Glutamatergic neuron (in vitro differentiated cells): ENCODE measurements at places on chromosomes 1 and 21. TPM values are rescaled to one million over a fixed set of nuclear protein-coding genes. Genes with fewer than 3 reads are reported as not detected.

The ASPM gene
- total RNA-seq: 5.9 TPM

The TRAF3IP3 gene
- not detected for total RNA-seq

The COA6 gene
- 14.6 TPM for total RNA-seq

The CFAP45 gene
- total RNA-seq: 0.49 TPM

DNA sequence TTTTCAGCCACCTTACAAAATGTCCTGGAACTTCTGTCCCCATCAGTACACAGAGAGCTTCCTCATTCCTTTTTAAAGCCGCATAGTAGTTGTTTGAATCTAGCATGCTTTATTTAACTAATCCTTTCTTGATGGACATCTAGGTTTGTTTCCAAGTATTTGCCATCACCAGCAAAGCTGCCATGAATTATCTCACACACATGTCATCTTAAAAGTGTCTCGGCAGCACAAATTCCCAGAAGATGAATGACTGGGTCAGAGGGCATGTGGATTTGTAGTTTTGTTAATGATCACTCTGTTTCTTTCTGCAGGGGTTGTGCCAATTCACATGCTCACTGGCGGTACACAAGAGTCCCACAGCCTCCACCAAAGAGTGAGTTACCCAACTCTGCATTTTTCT is 68.3 kb downstream of the CLIC6 start:
- no peak for DNase-seq

- DNase-seq: no peak
These were observed 856 bp downstream of the NRDC start for GRCh38 chr1:51877434-51878307.

- no peak for DNase-seq
These were observed 31.3 kb upstream of the KCNA2 start for GRCh38 chr1:110637475-110637874.

GRCh38 chr1:68969441-68969840 is 472.6 kb upstream of the DEPDC1 start:
- no peak for DNase-seq

DNA sequence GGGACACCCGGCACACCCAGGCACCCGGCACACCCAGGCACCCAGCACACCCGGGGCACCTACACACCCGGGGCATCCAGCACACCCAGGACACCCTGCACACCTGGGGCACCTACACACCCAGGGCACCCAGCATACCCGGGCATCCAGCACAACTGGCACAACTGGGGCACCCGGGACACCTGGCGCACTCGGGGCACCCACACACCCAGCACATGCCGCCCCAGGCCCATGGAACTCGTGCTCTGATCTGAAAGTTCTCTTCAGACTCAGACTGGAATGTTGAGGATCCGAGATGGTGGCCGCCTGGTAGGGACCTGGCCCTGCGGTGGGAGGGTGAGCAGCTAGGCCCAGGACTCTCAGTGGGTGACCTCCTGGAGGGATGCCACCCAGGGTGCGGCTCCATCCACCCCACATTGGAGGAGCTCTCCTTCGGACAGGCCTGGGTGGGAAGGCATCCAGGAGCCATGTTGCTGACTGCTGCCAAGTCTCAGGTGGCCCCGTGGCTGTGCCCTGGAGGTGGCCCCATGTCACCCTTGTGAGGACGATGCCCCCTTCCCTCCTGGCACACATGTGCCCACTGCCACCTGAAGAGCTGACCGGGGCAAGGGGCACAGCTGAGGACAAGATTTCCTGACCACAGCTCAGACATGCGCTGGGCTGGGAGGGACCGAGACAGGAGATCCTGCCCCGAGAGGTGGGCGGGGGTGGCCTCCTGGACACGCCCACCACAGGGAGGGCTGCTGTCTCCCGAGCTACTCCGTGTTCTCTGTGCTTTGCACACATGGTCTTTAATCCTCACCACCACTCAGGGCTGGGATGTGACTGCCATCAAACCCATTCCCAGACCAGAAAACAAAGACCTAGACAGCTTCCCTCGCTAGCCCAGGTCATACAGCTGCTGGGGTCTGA is 37.0 kb downstream of the UBE2G2 start:
- no peak for DNase-seq

DNA sequence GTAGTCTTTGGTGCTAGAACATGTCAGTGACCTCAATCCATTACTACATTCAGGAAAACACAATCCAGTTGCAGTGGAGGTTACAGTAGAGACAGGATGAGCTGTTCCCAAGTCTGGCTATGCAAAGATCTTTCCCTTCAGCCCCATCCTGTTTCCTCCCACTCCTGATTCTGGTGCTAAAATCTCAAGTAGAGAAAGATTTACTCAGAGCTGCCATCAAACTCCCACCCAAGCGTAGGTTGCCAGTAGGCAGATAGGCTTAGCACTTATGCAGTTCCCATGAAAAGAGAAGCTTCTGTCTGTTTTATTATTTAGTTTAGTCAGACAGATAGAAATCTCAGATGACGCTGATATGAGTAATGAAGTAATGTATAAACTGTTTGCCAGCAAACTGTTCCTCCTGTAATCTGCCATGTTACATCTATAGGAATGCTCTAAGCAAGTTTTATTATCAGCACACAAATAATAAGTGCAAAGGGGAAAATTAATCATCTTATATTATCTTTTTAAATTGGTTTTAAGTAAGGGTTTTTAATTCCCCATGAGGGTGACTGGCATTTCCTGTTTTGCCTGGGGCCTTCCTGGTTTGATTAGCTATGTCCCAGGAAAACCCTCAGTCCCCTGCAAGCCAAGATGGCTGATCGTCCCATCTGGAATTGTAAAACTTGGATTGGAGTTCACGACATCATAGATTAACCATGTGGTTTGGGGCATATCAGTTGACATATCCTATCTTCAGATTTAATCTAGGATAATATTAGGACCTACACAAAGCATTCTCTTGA is 188.3 kb upstream of the PALMD start:
- no peak for DNase-seq

GRCh38 chr1:29390491-29391361 is 154.4 kb downstream of the PTPRU start:
- no peak for DNase-seq

DNA sequence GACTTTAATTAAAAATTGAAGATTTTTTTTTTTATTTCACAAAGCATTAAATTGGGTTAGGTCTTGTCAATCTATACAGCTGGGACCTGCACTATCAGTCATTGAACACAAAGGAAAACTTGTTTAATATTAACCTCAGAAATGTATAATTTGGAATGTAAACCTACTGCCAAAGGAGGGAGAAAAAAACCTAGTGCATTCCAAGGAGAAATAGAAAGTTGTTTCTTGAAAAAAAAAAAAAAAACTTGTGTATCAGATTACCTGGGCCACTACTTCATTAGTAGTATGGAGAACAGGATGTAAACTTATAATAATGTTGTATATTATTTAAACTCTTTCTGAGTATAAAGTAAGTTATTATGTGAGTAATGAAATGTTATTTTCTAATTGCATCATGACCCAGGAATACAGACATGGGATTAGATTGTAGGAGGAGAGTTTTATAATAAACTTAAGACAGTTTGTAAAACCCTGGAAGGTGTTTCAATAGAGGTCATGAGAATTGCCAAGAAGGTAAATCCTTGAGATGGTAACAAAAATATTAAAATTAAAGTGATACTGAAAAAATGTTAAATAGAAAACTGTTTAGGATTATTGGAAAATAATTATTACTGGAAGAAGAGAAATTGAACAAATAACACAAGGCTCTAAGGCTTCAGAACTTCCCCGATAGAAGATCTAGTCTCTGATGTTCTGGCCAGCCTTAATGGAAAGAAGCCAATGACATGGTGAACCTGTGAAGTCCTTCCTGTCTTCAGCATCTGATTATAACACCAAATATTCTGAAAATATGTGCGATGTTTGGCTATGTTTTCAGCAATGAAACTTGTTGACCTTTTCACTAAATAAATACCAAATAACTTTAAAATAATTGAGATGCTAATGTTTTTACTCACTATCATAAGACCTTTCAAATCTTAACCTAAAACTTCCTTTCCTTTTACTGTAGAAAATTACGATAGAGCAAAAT is 412.8 kb upstream of the LYPLAL1 start:
- DNase-seq: no peak

DNA sequence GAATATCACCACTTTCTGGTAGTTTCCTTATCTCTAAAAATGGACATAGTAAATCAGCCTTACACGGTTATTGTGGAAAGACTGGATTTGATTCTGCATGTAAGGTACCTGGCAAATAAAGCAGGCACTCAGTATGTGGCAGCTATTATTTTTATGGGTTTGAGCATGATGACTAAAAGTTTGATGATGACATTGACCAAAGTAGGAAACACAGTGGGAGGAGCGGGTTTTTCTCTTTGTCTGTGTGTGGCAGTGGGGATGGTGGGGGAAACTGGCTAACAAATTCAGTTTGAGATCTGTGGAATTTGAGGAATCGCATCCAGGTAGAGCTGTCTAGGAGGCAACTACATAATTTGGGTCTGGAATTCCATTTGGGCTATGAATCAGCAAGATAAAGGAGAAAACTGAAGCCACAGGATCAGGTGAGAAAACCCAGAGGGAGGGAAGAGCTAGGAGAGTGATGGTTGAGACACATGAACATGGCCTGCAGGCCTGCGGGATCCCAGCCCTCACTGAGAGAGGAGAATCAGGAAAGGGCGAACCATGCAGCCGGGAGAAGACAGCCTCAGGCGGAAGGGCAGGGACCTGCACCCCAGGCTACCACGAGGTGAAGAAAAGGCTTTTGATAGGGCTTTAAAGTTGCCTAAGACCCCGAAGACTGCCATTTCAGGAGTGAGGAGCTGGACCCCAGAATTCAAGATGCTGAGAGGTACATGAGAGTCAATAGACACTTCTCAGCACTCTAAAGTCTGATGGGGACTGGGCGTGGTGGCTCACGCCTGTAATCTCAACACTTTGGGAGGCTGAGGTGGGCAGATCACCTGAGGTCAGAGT is 52.2 kb downstream of the MEF2D start:
- no peak for DNase-seq
